ENCODE measurements at places on chromosomes 4 and X.

GRCh38 chr4:177948853-177949252, 506.6 kb upstream of the AGA start:
- DNase-seq = no peak

DNA sequence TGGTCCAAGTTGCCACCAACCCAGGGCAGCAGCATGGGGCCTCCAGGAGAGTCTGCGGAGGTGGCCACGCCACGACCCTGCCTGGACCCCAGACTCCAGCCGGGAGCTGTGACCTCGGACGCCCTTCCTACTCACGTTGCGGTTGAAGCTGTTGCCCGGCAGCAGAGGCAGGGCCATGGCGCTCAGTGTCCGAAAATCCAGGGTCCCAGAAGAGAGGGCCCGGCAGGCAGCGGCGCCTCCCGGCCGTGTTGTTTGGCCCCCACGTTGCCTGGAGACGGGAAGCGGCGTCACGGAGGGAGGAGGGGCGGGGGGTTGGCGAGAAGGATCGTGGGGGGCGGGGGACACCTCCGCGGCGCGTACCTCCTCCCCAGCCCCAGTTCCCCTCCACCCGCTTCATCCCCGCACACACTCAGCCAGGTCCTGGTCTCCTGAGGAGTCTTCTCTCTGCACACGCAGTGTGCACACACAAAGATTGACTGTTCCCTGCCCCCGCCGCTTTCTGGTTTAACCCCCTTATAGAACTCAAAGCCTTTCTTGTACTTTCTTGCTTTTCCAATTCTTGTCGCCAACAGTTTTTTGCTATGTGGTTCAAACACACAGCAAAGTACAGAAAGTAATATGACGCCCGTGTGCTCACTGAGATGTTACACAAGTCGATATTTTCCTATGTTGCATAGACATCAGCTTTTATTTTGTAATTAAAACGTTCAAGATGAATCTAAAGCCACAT, at the start of gene EFHC2:
Gene EFHC2, minus strand, starts transcription at position 261 of the 730 bp plus-strand sequence. Its CDS starts 84 bp downstream, at position 177.
- DNase-seq = peak; percentile 4

- DNase-seq = no peak
Observed at GRCh38 chr4:13527192-13527980, 16.9 kb downstream of the NKX3-2 start.

- DNase-seq = no peak
Observed at GRCh38 chrX:97845451-97845850, 961.7 kb downstream of the RPA4 start.

GRCh38 chr4:55447831-55448230, 52.1 kb downstream of the TMEM165 start:
- no peak for DNase-seq

DNA sequence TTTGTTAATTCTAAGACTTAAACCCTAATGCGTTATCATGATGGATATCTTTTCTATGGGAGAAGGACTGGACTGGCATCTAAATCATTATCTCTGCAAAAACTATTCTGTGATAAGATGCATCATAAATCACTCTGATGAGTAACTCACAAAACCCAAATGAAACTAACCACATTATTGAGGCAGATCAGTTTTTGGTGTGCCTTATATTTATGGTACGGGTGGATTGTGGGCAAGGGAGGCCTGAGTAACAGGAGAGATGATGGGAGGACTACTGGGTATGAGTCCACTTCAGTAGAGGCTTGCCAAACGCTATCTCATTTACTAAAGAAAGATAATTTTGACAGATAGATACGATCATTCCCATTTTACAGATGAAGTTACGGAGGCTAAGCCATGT, 66.4 kb upstream of the GUCY1A1 start:
- DNase-seq = no peak

DNA sequence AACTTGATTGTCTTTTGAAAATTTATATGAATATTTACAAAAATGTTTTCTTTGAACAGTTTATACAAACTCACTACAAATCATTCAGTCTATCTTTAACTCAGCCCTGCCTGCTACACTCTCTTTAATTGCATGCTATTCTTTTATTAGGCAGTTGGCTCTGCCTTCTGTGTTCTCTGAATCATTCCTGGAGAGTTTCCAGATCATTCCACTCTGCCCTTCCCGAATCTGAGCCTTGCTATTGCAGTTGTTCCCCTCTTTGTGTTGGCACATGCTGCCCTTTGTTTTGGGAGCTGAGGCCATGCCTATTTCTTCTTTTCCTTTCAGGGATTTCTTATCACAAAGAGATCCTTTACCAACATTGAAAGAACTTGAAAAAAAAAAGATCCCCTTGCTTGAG, 8.7 kb upstream of the TECRL start:
- no peak for DNase-seq
